Suppressor macrophage treated with lipopolysaccharide for 4 hours (primary cell): ENCODE measurements at places on chromosomes 7 and 10.

- DNase-seq = peak; percentile 28
Observed at GRCh38 chr7:5429253-5429856, 5.7 kb upstream of the TNRC18 start.

DNA sequence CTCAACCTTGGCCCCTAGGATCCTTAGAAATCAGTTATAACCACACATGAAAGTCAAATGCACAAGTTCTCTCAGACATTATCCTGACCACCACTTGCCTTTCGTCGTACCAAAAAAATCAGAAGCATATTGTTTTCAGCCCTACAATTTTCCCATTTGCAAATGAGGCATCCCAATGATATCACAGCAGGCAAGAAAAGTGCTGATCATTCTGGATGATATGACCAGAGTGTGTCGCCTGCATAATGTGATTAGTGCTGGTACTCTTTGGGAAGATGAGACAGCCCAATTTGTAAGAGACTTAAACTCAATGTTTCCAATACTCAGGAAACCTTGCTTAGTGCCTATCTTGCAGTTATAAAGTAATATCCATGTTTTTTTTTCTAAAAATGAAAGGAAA, 168.0 kb downstream of the SORCS1 start:
- no peak for DNase-seq

GRCh38 chr7:111835066-111835465, 272.8 kb upstream of the IMMP2L start:
- no peak for DNase-seq

GRCh38 chr7:1986366-1987083, 246.2 kb downstream of the MAD1L1 start:
- DNase-seq = no peak

- no peak for DNase-seq
Observed at GRCh38 chr10:6383096-6383812, 180.5 kb downstream of the PFKFB3 start.

GRCh38 chr10:130141460-130141859, 5.3 kb downstream of the GLRX3 start:
- DNase-seq = peak; percentile 15

- no peak for DNase-seq
Observed at GRCh38 chr10:75655791-75656451, 224.5 kb downstream of the LRMDA start.

DNA sequence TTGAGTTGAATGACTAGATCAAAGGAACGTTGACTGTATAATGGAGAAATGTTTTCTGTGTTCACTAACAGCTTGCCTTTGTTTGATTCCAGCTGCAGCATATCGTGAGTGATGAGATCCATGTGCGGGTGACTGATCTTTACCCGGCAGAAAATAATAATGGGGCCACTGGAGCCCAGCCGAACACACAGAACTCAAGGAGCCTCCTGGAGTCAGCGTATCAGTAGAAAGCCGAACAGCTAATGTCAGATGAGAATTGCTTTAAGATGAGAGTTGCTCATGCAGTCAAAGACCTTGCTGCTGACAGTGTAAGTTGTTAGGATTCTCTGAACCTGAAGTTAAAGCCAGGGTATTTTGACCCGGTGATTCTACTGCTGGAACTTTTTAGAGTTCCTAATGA, 34.3 kb upstream of the MTPAP start:
- DNase-seq = no peak

GRCh38 chr10:79982362-79982800, 33.5 kb upstream of the SFTPD start:
- DNase-seq = no peak

DNA sequence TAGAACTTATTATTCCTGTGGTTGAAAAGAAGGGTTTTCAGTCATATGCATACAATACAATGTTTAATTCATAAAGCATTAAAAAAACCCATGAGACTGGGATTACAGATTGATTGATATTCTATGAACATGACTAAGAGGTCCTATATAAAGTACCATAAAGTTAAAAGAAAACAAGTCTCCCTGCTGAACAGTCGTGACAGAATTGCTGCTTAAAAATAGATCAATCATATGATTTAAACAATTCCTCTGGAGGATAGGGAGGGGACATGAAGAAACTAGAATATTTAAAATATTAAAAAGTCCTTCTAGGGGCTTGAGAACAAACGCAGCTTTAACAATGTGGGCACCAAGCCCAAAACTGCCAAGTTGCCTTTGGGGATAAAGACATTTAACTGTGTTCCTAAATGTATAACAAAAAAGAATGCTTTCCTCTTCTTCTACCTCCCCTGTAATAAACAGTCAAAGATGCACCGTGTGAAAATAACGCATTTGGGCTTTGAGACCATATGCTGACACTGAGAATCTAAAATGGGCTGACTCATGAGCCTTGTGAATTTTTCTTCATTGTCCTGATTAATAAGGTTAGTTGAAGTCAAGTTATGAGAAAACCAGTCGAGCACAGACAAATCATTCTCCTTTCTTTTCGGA, 25.8 kb downstream of the TWIST1 start:
- no peak for DNase-seq

- DNase-seq = no peak
Observed at GRCh38 chr7:148609045-148609725, 18.6 kb downstream of the C7orf33 start.

DNA sequence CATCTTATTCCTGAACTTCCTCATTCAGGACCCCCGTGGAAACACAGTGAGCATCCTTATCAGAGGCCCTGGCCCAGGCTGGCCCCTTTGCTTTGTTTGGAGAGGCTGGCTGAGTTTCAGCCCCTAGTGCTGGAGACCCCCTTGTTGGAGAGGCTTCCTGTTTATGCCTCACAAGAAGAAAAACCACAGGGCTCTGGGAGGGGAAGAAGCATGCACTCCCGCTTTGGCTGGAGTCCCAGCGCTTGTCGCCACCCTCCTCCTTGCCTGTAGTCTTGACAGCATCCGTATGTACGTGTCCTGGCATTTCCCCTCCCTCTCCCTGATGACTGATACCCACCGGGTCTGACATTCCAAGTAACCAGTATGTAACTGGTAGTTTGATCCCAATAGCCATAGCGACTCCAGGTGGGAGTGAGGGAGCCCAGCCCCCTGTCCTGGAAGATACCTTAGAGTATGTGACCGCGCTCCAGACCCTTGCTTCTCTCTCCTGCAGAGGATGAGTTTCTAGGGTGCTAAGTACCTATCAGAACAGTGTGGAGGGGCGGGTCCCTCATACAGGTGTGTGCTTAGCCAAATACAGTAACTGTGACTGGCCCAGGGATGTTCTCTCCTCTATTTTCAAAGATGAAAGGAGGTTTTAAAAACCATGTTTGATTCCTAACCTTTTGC, 6.9 kb upstream of the ATP6V0E2 start:
- DNase-seq = peak; percentile 16

DNA sequence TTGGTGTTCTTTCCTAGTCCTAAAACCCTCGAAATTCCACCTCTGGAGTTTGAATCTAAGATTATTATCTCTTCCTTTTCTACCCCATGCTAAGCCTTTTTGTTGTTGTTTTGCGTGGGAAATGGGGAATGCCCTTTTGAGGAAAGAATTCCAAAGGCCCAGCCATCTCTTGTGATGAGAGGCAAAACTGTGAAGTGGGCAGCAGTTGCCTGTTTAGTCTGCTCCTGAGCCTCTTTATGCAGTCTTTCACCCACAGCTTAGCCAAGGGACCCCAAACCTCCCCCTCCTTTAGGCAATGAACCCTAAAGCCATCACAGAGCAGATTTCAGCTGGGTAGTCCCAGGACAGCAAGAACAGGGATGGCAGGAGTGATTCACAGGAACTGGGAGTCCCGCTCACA, 95.5 kb downstream of the DNMBP start:
- no peak for DNase-seq

GRCh38 chr7:98369726-98370125, 31.2 kb downstream of the BAIAP2L1 start:
- DNase-seq = no peak
